D721Med (cell line): ENCODE measurements at places on chromosomes 6 and 20.
A peak's percentile ranks its signal among the peaks of the same experiment; 100 is the strongest.

GRCh38 chr6:3795836-3796718, 44.6 kb upstream of the PXDC1 start:
- DNase-seq = no peak

GRCh38 chr6:39419607-39420006, 97.1 kb upstream of the KCNK16 start:
- DNase-seq = no peak

GRCh38 chr6:143675946-143676345, 1.8 kb upstream of the PHACTR2 start:
- DNase-seq = no peak

DNA sequence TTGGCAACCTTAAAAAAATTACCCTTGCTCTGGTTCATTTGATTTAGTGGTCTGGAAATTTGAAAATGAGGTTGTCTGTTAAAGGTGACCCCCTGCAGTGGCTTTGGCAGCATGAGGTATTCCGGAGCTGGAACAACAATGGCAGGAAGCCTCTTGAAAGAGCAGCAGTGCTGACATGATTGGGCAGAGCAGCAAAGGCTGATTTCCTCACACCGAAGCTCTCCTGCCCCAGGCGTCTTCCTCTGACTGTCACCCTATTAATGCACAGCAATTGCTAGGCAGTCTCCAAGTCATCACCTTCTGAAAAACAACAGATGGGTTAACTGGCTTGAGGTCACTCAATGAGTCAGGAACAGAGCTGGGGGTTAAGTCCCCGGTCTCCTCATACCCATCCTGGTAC, 241.8 kb upstream of the MMS22L start:
- no peak for DNase-seq

DNA sequence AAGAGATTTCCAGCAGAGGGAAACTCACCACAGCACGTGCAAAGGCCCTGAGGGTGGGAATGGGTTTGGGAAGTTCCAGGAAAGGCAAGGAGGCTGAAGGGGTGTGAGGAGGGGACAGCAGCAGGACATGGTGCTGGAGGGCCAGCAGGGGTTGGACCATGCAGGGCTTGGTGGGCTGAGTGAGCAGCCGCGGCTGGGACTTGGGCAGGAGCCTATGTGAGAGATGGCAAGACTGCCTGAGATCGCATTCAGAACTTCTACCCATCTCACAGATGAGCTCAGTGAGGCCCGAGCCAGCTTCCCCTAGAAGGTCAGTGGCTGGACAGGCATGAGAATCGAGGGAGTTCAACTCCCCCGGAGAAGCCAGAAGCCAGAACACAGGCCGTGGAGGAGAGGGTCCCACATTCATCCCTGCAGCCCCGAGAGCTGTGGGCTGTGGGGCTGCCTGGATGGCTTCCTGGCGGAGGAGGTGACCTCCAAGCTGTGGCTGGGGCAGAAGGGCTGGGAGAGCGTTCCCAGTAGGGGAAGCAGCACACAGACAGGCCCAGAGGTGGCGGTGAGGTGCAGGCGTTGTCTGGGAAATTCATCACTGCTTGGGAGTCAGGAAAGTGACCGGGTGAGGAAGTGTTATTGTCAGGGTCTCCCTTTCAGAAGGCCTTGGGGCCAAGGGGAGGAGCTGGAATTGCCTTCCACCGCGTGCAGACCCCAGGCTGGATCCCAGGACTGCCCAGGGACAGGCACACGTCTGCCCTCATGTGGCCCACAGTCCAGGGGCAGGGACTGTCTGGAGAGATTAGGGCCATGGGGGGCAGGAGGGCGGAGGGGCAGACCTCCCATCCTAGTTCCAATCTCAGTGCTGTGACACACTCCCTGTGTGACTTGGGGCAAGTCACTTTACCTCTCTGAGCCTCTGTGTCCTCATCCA, 103.8 kb downstream of the CEBPB start:
- no peak for DNase-seq

DNA sequence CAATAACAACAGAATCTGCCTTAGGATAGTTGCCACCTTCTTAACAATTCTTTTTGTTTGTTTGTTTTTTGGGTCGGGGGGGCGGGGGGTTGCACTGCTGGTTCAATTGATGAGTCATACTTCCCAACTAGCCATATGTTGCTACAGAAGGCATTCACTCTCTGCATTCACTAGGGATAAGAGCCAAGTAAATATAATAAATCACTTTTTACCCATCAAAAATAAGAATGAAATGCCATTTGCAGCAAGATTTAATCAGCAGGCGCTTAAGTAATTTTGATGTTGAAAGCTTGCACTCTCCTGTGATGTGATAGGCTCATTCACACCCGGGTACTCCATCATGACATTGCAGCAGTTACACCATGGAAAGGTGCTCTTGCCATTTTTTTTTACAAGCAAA, 209.8 kb downstream of the HIVEP2 start:
- no peak for DNase-seq

DNA sequence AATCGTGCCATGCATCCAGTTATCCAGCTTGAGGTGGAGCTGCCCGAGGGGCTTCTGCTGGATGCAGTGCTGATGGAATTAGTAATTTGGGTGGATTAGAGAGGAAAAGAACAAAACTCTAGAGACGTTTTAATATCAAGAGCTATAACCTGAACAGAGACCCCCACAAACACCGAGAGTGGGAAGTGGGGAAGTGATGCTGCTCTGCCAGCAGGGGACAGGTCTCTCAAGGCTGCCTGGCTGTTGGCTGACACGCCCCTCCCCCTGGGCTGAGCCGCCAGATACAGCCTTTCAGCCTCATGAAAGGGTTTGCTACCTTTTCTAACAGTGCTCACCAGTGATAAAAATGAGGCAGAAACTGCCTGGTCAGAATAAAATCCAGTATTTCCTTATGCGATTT, 9.6 kb downstream of the LEMD2 start:
- no peak for DNase-seq

DNA sequence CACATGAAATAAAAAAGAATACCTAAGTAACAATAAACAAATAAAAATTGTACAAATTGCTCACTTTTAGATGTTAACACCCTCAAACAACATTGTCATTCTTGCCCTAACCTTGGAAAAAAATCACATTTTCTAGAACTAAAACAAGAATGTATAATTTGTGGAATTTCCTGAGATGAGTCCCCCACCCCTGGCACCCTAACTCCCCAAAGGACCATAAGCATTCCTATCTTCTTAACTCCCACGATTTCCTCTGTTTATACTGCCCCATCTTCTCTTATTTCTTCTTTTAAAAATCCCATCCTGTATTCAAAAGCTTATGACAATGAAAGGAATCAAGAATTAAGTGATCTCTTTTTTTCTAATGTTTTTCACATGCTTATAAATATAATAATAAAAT, 70.9 kb downstream of the IBTK start:
- DNase-seq = no peak

DNA sequence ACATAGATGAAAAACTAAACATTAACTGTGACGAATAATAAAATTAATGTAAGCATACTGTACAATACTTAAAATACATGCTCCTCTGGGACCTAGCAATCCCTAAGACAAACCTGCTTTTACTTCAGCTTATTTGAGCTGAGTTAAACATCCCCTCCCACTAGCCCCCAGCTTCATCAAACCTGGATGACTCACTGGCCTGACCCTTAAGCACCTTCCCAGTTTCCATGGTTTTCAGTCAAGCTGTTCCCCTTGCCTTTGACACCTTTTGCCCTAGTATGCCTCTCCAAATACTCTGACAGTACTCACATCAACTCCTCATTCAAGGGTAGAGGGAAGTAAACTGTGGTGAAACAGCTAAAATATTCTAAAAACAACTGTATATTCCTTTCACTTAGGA, 4.2 kb downstream of the ELOVL4 start:
- no peak for DNase-seq

DNA sequence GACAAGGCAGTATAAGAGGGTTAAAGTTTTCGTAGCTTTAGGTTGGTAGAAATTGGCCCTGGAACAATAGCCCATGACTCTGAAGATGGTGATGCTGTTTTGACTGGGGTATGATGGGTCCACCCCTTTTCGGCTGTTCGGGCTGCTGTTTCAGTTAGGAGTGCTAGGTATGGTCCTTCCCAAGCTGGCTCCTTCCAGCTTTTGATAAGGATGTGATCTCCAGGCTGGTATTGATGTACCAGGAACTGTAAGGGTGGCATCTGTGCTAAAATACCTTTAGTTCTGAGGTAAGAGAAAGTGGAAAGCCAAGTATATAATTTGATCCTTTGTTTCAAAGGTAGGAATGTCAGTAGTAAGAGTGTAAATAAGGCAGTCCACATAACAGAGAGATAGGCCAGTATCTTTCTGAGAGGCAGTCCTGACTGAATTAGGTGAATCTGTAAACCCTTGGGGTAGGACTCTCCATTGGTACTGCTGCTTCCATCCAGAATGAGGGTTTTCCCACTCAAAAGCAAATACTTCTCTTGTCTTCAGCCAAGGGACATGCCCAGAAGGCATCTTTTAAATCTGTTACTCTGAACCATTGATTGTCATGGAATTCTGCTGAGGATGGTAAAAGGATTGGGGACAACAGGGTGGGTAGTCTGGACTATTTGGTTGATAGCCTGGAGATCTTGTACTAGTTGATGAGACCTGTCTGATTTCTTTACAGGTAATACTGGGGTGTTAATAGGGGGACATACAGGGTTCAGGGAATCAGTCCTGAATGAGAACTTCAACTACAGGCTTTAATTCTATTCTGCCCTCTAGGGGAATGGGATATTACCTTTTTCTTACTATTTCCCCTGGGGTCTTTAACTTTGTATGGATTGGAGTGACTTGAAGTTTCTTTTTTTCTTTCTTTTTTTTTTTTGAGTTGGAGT, 6.1 kb upstream of the ZNFX1 start:
- no peak for DNase-seq

DNA sequence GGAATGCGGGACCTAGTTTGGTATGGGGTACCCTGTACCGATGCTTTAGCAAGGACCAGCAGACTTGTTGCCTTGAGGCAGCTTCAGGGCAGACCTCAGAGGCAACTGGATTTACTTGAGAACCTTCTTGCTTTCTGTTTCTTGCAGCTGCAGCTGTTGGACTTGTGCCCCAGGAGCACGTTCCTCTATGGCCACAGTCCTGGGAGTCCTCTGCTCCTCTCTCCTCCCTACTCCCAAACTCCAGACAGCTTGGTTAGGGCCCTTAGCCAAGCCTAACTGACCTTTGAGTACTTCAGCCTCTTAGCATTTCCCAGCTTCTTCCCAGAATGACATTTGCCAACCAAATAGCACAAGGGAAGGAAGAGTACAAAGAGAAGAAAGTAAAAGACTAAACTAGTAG, 34.7 kb downstream of the GHRH start:
- no peak for DNase-seq

GRCh38 chr6:21855811-21856455, 262.4 kb downstream of the SOX4 start:
- DNase-seq = no peak

DNA sequence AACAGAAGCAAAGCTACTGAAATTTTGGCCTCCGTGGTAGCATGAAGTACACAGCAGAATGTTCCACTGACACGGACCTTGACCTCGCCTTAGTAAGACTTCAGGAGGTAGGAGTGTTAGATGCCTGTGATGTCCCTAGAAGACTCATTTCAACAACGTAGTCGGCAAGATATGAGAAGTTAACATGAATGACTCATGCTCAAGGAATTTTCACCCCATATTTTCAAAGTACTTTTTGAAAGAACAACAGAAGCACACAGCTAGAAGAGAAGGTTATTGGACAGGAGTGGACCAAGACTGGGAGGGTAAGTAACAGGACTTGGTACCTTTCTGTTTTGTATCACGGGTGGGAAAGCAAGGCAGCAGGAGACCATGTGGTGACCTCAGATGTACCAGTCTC, 78.0 kb downstream of the DZANK1 start:
- no peak for DNase-seq

GRCh38 chr6:88964509-88964908, 1.1 kb upstream of the RNGTT start:
- no peak for DNase-seq

- no peak for DNase-seq
Observed at GRCh38 chr20:13684566-13685222, 46.0 kb upstream of the TASP1 start.

DNA sequence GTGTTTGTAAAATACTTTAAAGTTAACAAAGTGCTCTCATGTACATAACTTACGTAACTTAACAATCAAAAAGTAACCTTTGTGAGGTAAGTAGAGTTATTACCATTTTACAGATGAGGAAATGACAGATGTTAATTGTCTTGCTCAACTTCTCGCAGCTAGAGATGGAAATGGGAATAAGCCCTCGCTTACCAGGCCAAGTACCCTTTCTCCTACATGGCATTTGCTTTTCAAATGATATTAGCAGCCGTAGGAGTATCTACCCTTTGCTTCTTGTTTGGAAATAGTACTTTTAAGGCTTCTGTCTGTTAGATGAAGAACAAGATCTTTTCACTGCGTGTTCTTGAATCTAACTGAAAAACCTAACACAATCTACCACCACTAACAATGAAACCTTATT, 15.5 kb downstream of the STX11 start:
- DNase-seq = no peak

- DNase-seq = peak; percentile 57
Observed at GRCh38 chr20:3470627-3471396, at the start of gene ATRN. Gene ATRN (plus strand): TSS chr20:3471018. CDS start chr20:3471108, 90 bp downstream.

- no peak for DNase-seq
Observed at GRCh38 chr20:3854462-3854871, 7.8 kb downstream of the MAVS start.
